IPS DF 6.9 (cell line): ENCODE measurements at places on chromosomes 1 and 21.

GRCh38 chr1:8357329-8358101, 39.6 kb downstream of the SLC45A1 start:
- DNase-seq = no peak

DNA sequence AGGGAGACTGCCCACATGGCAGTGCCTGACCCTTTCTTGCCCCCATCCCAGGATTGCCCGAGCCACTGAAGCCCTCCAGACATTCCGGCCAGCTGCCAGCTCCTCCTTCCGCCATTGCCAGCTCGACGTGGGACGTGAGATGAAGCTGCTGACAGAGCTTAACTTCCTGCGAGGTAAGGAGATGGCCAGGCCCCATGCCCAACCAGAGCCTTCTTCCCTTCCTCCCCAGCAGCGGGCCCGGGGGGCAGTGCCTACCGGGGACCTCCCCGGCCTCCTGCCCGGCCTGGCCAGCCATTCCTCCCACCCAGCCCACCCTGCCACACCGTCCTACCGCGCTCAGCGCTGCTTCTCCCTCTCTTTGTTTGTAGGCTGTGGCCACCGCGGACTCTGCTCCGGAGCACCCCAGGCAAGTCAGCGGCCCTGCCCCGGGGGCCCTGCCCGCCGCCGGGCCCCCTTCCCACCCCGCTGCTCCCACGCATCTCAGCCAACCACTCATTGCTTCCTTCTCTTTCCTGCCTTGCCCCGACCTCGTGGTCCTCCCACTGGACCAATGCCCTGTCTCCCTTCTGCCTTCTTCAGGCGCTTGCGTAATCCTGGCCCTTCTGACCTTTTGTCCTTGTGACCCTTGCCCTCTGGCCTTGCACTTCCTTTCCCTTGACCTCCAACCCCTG, 4.9 kb downstream of the TRIM46 start:
- DNase-seq = no peak

- DNase-seq = no peak
These were observed 93.9 kb upstream of the COG2 start for GRCh38 chr1:230548357-230548756.

GRCh38 chr1:212225871-212226302, 59.3 kb upstream of the PPP2R5A start:
- no peak for DNase-seq

GRCh38 chr1:155170101-155170785, 2.9 kb downstream of the KRTCAP2 start:
- DNase-seq = no peak

GRCh38 chr1:155218854-155219591, 10.5 kb downstream of the MTX1 start:
- DNase-seq = no peak

GRCh38 chr1:221439008-221439746, 302.7 kb downstream of the DUSP10 start:
- DNase-seq = no peak

- DNase-seq = no peak
These were observed 46.0 kb downstream of the UBIAD1 start for GRCh38 chr1:11318982-11319381.

GRCh38 chr1:26791148-26791547, 3.4 kb downstream of the PIGV start:
- DNase-seq = no peak

GRCh38 chr1:55747408-55747841, 532.3 kb upstream of the USP24 start:
- no peak for DNase-seq

- DNase-seq = no peak
These were observed 34.3 kb upstream of the RAP1GAP start for GRCh38 chr1:21703318-21703963.
